ENCODE measurements at places on chromosomes 11 and 22. TPM values are rescaled to one million over a fixed set of nuclear protein-coding genes. Genes with fewer than 3 reads are reported as not detected.

- no peak overlapping the region for H3K4me3 ChIP-seq
- no peak for DNase-seq
- H3K36me3 ChIP-seq: no peaks in the 10 kb centered on the region
- peaks cover 11% of the 10 kb centered on the region for H3K4me1 ChIP-seq
- no peak overlapping the region for H3K27ac ChIP-seq
- H3K27me3 ChIP-seq: peaks cover 24% of the 10 kb centered on the region
Measured at GRCh38 chr11:93653571-93653970, 7.9 kb upstream of the CEP295 start.

The ZNF214 gene
- total RNA-seq: 6.5 TPM

The OR51E2 gene
- total RNA-seq: 0.11 TPM

The ATG16L2 gene
- 48.0 TPM for total RNA-seq

The LRRC74B gene
- total RNA-seq: not detected

DNA sequence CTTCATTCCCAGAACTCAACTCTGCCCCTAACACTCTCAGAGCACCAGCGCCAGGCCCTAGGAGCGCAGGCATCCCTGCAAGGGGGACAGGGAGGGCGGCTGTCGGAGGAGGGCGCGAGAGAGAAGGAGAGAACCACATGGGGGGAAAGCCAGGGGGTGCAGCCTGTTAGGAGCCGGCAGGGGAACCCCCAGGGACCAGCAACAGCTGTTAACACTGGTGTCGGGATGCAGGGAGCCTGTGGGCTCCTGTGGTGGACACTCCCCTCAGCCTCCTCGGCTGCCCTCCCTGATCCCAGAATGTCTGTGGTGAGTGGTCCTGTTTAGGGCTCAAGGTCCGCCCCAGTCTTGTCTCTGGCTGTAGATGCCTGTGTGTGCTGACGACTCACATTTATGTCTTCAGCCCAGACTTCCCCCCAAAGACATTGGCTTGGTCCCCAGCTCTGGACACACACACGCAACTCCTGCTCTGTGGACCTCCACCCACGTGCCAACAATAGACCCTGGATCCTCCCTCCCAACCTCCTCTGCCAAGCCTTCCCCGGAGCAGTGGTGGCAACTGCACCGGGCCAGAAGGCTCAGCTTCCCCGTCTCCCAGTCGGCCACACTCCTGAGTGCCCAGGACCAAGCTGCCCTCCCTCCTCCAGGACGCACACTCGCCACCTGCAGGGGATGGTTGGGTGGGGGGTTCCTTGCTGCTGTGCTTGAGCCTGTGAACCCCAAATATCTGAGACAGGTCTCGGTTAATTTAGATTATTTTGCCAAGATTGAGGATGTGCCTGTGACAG, 817 bp upstream of the IFITM5 start:
- H3K36me3 ChIP-seq: no peaks in the 10 kb centered on the region
- no peak for DNase-seq
- H3K4me3 ChIP-seq: no peak overlapping the region
- peaks cover 13% of the 10 kb centered on the region for H3K27me3 ChIP-seq
- no peak overlapping the region for H3K27ac ChIP-seq

GRCh38 chr11:11427542-11427941, 74.5 kb upstream of the CSNK2A3 start:
- H3K4me1 ChIP-seq: peaks cover 16% of the 10 kb centered on the region
- peaks cover 24% of the 10 kb centered on the region for H3K27me3 ChIP-seq
- no peaks in the 10 kb centered on the region for H3K36me3 ChIP-seq
- DNase-seq: no peak

DNA sequence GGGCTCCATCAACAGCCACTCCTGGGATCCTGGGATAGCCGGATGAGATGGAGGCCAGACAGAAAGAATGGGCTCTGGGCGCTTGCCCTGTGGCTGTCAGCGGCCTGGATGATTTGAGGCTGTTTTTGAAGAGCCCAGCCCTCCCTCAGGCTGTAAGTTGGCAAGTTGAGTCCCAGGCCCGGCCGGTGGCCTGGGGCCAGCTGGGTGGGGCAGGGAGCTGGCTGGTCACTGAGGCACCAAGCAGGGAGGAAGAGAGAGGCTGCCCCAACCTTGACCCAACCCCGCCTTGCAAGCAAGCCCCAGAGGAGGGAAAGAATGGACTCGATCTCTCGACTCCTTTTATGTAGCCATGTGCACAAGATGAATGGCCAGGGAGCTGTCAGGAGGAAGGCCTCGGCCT, 34.9 kb downstream of the RIBC2 start:
- no peaks in the 10 kb centered on the region for H3K36me3 ChIP-seq
- DNase-seq: no peak
- H3K4me3 ChIP-seq: no peak overlapping the region
- H3K4me1 ChIP-seq: peaks cover 45% of the 10 kb centered on the region

DNA sequence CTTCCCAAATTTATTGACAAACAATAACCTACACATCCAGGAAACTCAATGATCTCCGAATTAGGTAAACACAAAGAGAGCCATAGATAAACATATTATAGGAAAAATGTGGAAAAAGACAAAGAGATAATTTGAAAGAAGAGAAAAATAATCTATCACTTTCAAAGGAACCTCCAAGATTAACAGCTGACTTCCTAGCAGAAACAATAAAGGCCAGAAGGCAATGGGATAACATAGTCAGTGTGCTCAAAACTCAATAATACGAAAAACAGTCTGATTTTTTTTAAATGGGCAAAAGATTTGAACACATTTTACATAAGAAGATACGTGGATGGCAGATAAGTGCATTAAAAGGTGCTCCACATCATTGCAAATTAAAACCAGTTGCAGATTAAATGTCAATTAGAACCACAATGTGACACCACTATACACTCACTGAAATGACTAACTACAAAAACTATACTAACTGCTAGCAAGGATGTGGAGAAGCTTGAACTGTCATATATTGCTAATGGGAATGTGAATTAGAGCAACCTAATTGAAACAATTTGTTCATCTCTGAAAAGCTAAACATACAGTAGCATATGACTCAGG, 300.4 kb downstream of the TMEM135 start:
- H3K27ac ChIP-seq: no peak overlapping the region
- peaks cover 17% of the 10 kb centered on the region for H3K36me3 ChIP-seq
- H3K4me3 ChIP-seq: no peak overlapping the region
- H3K4me1 ChIP-seq: no peaks in the 10 kb centered on the region
- DNase-seq: no peak
- H3K27me3 ChIP-seq: no peaks in the 10 kb centered on the region

The PNPLA5 gene
- not detected for total RNA-seq

GRCh38 chr22:44939451-44939850, 70.4 kb downstream of the PHF21B start:
- peaks cover 66% of the 10 kb centered on the region for H3K27me3 ChIP-seq
- no peaks in the 10 kb centered on the region for H3K36me3 ChIP-seq
- H3K27ac ChIP-seq: no peak overlapping the region
- no peaks in the 10 kb centered on the region for H3K4me1 ChIP-seq
- no peak for DNase-seq

The NEFH gene
- 3.4 TPM for total RNA-seq

- no peak for DNase-seq
- H3K27ac ChIP-seq: peak overlapping the region; percentile 3
- no peak overlapping the region for H3K4me3 ChIP-seq
- no peaks in the 10 kb centered on the region for H3K27me3 ChIP-seq
- peaks cover 19% of the 10 kb centered on the region for H3K4me1 ChIP-seq
- H3K36me3 ChIP-seq: peaks cover 14% of the 10 kb centered on the region
Measured at GRCh38 chr11:103112364-103112763, 3.1 kb downstream of the DYNC2H1 start.

DNA sequence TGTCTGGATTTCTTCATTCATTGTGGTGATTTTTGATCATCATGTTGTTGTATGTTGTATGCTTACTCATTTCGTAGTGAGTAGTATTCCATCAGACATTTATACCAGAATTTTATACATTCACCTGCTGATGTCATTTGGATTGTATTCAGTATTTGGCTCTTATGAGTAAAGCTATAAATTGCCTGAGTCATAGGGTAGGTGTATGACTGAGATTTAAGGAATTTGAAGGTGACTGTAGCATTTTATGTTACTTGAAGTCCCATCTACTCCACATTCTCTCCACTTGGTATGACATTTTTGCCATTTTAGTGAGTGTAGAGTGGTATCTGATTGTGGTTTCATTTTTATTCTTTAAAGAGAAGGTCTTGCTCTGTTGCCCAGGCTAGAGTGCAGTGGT, 548.2 kb downstream of the TBC1D22A start:
- no peaks in the 10 kb centered on the region for H3K36me3 ChIP-seq
- no peaks in the 10 kb centered on the region for H3K27me3 ChIP-seq
- no peak for DNase-seq
- no peak overlapping the region for H3K4me3 ChIP-seq

The CCDC81 gene
- total RNA-seq: 2.8 TPM

- no peaks in the 10 kb centered on the region for H3K36me3 ChIP-seq
- peaks cover 35% of the 10 kb centered on the region for H3K4me1 ChIP-seq
- no peak overlapping the region for H3K4me3 ChIP-seq
- no peak for DNase-seq
- H3K27me3 ChIP-seq: no peaks in the 10 kb centered on the region
Measured at GRCh38 chr11:77406396-77406795, 67.5 kb downstream of the PAK1 start.

The SNX32 gene
- 6.8 TPM for total RNA-seq

DNA sequence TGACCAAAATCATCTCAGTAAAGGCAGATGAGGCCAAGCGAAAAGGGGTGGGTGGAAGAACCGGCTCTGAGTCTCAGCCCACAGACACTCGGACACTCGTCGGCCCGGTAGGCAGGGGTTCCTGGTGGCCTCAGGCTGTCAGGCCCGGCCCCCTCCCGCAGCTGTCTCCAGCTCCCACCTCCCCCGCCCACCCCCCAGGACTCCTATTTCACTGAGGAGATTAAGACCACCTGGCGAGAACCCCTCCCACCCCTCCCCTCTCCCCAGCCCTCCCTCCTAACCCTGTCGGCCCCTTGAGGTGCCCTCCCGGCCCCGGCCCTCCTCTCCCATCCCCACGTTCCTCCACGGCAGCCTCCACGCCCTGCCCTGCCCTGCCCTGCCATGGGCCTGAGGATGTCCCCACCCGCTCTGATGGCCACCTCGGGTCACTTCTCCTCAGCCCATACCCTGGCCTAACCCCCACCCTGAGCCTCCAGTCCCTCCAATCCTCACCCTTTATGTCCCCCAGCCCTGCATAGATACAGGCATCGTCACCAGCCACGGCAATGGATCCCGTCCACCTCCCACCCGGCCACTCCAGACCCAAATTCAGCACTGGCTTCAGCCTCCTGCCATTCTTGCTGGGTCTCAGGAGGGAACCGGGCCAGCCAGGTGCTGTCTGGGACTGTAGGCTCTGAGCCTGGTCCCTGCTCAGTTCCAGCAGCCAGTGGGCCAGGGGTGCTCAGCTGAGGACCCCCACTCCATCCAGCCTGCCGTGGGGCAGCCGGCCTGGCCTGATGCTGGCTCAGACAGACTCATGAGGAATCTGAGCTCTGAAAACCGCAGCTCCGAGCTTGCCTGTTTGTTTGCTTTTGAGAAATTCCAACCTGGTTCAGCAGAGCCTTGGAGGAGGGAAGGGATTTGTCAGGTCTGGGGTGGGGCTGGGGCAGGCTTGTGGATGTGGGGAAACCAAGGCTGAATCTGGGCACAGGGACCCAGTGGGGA, 9.8 kb upstream of the TBX1 start:
- H3K4me3 ChIP-seq: no peak overlapping the region
- H3K27me3 ChIP-seq: peaks cover 56% of the 10 kb centered on the region
- no peak overlapping the region for H3K27ac ChIP-seq
- no peak for DNase-seq
- H3K36me3 ChIP-seq: no peaks in the 10 kb centered on the region

The NRGN gene
- total RNA-seq: 2.7 TPM

The SLC29A2 gene
- 35.7 TPM for total RNA-seq

DNA sequence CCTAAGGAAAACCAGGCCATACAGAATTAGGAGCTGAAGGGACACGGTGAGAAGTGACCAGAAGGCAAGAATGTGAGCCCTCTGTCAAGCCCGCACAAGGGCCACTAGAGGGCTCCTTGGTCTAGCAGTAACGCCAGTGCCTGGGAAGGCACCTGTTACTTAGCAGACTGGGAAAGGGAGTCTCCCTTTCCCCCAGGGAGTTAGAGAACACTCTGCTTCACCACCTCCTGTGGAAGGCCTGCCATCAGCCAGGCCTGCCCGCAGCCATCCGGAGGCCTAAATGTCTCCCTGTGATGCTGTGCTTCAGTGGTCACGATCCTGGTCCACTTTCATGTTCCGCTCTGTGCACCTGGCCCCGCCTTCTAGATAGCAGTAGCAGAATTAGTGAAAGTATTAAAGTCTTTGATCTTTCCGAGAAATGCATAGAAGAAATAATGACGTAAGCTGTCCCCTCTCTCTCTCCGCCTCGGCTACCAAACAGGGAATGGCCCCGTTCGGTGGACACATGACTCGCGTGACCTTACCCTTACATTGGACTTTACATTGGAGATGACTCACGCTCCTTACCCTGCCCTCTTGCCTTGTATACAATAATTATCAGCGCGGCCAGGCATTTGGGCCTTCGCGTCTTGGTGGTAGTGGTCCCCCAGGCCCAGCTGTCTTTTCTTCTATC, 10.7 kb upstream of the GSTP1 start:
- H3K27me3 ChIP-seq: peaks cover 4% of the 10 kb centered on the region
- no peaks in the 10 kb centered on the region for H3K36me3 ChIP-seq
- peaks cover 4% of the 10 kb centered on the region for H3K4me1 ChIP-seq
- no peak overlapping the region for H3K27ac ChIP-seq

The OR10D3 gene
- total RNA-seq: not detected

The CLDN5 gene
- not detected for total RNA-seq

- no peaks in the 10 kb centered on the region for H3K4me1 ChIP-seq
- no peak for DNase-seq
- peaks cover 24% of the 10 kb centered on the region for H3K36me3 ChIP-seq
- H3K4me3 ChIP-seq: no peak overlapping the region
Measured at GRCh38 chr22:42116848-42117424, 13.7 kb downstream of the CYP2D6 start.

DNA sequence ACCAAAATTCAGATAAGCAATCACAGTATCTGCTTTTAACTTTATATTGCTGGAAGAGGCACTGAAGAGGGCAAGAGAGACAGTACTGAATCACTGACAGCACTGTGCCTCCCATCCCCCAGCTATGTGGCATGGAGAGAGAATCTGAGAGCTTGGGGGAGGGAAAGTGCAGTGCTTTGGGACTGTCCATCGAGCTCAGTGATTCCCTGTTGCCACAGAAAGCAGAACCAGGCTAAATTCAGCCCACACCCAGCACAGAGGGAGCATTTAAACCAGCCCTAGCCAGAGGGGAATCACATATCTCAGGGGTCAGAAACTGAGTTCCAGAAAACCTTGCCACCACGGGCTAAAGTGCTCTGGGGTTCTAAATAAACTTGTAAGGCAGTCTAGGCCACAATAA, 44.3 kb downstream of the KCNQ1 start:
- H3K36me3 ChIP-seq: no peaks in the 10 kb centered on the region
- no peak overlapping the region for H3K27ac ChIP-seq
- H3K4me1 ChIP-seq: no peaks in the 10 kb centered on the region
